ENCODE measurements at places on chromosomes 6 and 20. TPM values are rescaled to one million over a fixed set of nuclear protein-coding genes. Genes with fewer than 3 reads are reported as not detected.
A peak's percentile ranks its signal among the peaks of the same experiment; 100 is the strongest.

GRCh38 chr20:61972636-61973508, 92.8 kb downstream of the TAF4 start:
- DNase-seq: no peak
- no peak overlapping the region for H3K27ac ChIP-seq
- H3K4me1 ChIP-seq: no peaks in the 10 kb centered on the region
- peaks cover 35% of the 10 kb centered on the region for H3K36me3 ChIP-seq
- H3K27me3 ChIP-seq: peaks cover 2% of the 10 kb centered on the region

- no peaks in the 10 kb centered on the region for H3K36me3 ChIP-seq
- no peak overlapping the region for H3K27ac ChIP-seq
- no peaks in the 10 kb centered on the region for H3K27me3 ChIP-seq
- DNase-seq: no peak
- H3K4me1 ChIP-seq: no peaks in the 10 kb centered on the region
Measured at GRCh38 chr6:112743323-112743722, 396.2 kb downstream of the RFPL4B start.

DNA sequence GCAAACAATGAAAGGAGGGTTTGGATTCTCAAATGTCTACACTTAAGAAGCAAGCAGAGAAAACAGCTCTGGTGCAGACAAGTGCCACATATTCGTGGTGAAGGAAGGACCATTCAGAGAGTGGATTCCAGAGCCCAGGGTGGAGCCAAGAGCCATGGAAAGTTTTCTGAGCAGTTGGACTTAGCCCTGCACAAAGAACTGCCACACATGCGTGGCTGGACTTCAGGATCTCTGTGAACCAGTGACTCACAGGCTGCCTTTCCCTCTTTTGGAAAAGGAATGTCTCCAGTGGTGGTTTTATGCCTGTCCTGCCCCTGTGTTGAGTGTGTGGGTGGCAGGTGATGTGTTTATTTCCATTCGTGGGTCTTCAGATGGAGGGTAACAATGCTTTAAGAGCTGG, 489.5 kb downstream of the CDH26 start:
- no peaks in the 10 kb centered on the region for H3K36me3 ChIP-seq
- peaks cover 6% of the 10 kb centered on the region for H3K27me3 ChIP-seq
- no peaks in the 10 kb centered on the region for H3K4me1 ChIP-seq
- H3K4me3 ChIP-seq: no peak overlapping the region

GRCh38 chr20:51610761-51611624, 68.5 kb upstream of the NFATC2 start:
- H3K36me3 ChIP-seq: no peaks in the 10 kb centered on the region
- H3K4me1 ChIP-seq: peaks cover 35% of the 10 kb centered on the region
- no peak overlapping the region for H3K27ac ChIP-seq

GRCh38 chr20:23289249-23289648, 61.3 kb upstream of the NXT1 start:
- no peak overlapping the region for H3K27ac ChIP-seq
- no peaks in the 10 kb centered on the region for H3K36me3 ChIP-seq
- H3K4me3 ChIP-seq: no peak overlapping the region
- no peak for DNase-seq

GRCh38 chr20:48802216-48802615, 25.6 kb downstream of the PREX1 start:
- DNase-seq: no peak
- H3K27me3 ChIP-seq: no peaks in the 10 kb centered on the region
- H3K4me1 ChIP-seq: peaks cover 28% of the 10 kb centered on the region
- H3K4me3 ChIP-seq: no peak overlapping the region
- peaks cover 17% of the 10 kb centered on the region for H3K36me3 ChIP-seq
- H3K27ac ChIP-seq: no peak overlapping the region

DNA sequence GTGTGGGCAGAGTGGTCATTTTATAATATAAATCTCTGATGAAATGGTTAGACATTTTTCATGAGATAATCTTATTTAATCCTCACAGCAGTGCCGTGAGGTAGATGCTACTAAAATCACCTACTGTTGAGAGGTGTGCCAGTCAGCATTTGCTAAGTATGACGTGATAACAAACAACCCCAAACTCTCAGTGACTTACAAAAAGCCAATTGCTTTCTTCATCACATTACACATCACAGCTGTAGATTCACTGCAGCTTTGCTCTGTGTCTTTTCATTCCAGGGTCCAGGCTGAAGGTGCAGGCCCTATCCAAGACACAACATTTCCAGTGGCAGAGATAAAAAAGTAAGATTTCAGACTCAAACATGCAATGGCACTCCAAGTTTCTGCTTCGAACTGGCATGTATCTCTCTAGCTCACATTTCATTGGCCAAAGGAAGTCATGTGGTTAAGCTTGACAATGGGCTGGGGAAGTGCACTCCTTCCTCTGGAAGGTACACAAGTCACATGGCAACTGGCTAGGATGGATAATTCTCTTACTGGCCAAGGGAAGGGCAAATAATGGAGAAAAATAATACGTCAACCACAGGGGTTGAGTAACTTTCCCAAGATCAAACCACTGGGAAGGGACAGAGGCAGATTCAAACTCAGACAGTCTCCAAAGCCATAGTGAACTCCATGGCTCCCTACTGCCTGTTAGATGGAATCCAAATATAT, 69.5 kb upstream of the EPB41L1 start:
- no peak overlapping the region for H3K27ac ChIP-seq
- H3K36me3 ChIP-seq: no peaks in the 10 kb centered on the region
- no peak for DNase-seq
- peaks cover 16% of the 10 kb centered on the region for H3K27me3 ChIP-seq
- H3K4me1 ChIP-seq: no peaks in the 10 kb centered on the region

GRCh38 chr20:46619445-46619844, 31.8 kb downstream of the SLC13A3 start:
- H3K36me3 ChIP-seq: peaks cover 3% of the 10 kb centered on the region
- H3K4me1 ChIP-seq: no peaks in the 10 kb centered on the region
- H3K27me3 ChIP-seq: peaks cover 23% of the 10 kb centered on the region
- no peak overlapping the region for H3K4me3 ChIP-seq

GRCh38 chr20:20638878-20639277, 73.6 kb downstream of the RALGAPA2 start:
- H3K4me3 ChIP-seq: no peak overlapping the region
- H3K36me3 ChIP-seq: peaks cover 32% of the 10 kb centered on the region
- no peaks in the 10 kb centered on the region for H3K4me1 ChIP-seq
- no peak for DNase-seq

DNA sequence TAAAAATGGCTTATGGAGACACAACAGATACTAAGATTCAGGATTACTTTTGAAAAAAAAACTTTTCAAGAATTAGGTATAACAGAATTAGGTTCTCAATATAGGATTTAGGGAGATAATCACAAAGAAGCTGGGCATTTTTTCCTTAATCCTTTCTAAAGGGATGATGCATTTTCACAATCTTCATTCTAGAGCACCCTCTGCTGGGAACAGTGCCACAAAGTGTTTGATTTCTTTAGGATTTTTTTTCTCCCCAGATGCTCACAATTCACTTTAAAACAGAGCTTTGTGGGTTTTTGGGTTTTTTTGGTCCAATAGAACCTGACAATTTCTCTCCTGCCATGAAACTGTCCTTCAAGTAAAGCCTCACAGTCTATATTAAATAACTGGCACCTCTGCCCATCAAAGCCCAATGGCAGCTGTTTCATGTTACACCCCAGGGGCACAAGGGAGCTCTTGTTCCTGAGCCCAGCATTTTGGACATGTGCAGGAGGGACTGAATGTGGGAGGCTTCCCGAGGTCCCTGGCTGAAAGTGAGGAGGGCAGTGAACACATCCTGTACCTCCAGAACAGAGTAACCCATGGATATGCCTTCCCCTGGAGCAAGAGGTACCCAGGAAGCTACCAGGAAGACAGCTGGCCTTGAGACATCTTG, 39.7 kb downstream of the PREP start:
- no peak for DNase-seq
- H3K27me3 ChIP-seq: no peaks in the 10 kb centered on the region
- H3K4me1 ChIP-seq: peaks cover 15% of the 10 kb centered on the region

DNA sequence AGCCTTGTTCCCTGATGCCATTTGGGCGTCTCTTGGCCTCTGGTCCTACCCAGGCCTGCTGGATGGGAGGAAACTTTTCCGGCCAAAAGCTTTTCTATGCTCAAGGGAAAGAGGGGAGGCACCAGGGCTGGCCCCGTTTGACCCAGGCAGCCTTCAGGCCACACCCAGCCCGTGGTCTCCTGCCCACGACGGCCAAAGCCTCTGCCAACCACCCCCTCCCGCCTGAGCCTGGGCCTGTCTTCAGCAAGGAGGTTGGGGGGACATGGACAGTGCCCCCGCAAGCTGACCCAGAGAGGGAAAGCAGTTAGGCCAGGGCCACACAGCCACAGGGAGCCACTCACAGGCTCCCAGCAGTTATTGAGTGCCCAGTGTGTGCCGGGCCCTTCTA, 49.5 kb downstream of the SRC start:
- H3K4me1 ChIP-seq: no peaks in the 10 kb centered on the region
- H3K27me3 ChIP-seq: no peaks in the 10 kb centered on the region
- no peaks in the 10 kb centered on the region for H3K36me3 ChIP-seq
- no peak for DNase-seq

- no peak overlapping the region for H3K27ac ChIP-seq
- no peak overlapping the region for H3K4me3 ChIP-seq
- H3K4me1 ChIP-seq: no peaks in the 10 kb centered on the region
- no peaks in the 10 kb centered on the region for H3K36me3 ChIP-seq
- H3K27me3 ChIP-seq: peaks cover 4% of the 10 kb centered on the region
Measured at GRCh38 chr20:42134265-42135098, 516.3 kb upstream of the CHD6 start.

DNA sequence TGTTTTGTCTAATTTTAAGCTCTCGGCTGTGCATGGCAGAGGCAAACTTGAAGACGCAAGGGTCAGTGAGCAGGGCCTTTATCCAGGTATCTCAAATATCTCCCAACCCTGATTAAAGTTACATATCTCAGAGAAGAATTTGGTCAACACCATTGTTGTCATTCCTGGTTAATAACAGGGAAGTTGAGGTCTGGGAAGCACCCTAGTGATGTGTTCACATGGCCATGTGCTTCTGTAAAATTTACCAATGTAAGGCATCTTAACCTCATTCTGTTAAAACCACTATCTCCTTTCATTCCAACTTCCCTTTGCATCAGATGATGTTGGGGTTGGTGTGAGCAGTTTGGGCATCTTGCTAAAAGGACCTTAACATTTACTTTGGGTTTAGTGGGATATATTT, 4.0 kb upstream of the FAM110A start:
- H3K36me3 ChIP-seq: no peaks in the 10 kb centered on the region
- H3K27ac ChIP-seq: no peak overlapping the region
- H3K4me1 ChIP-seq: peaks cover 7% of the 10 kb centered on the region
- H3K27me3 ChIP-seq: no peaks in the 10 kb centered on the region
- no peak overlapping the region for H3K4me3 ChIP-seq

DNA sequence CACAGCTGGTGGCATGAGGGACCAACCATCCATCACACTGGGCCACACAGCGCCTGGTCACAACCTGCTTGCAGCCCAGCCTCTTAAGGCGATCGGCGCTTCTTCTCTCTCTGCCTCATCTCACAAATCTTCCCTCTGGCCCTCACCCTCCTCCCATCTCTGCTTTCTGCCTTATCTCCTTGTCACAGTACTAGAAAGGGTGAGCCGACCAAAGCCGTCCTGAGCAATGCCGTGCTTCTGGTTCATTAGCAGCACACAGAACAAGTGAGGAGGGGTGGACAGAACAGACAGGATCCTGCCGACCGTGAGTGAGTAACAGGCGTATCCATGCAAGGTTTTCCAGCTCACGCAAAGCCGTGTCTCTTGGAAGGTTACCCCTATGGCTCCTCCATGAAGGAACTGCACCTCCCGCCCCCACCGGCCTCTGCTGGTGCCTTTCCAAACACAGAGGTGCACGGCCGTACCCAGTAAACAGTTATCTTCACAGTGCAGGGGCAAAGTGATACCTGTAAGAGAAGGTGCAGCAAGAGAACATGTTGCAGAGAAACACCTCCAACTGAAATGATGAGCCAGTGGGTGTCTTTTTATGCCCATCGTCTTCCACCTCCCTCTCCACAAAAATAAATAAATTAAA, 331.7 kb downstream of the FARS2 start:
- H3K4me1 ChIP-seq: no peaks in the 10 kb centered on the region
- no peaks in the 10 kb centered on the region for H3K27me3 ChIP-seq
- H3K36me3 ChIP-seq: peaks cover 3% of the 10 kb centered on the region
- no peak for DNase-seq
- no peak overlapping the region for H3K4me3 ChIP-seq

- no peak for DNase-seq
- no peak overlapping the region for H3K27ac ChIP-seq
- H3K36me3 ChIP-seq: no peaks in the 10 kb centered on the region
- peaks cover 3% of the 10 kb centered on the region for H3K4me1 ChIP-seq
- peaks cover 8% of the 10 kb centered on the region for H3K27me3 ChIP-seq
- H3K4me3 ChIP-seq: no peak overlapping the region
Measured at GRCh38 chr20:10652660-10653261, 21.0 kb downstream of the JAG1 start.

GRCh38 chr6:104031346-104031745, 828.4 kb downstream of the HACE1 start:
- no peaks in the 10 kb centered on the region for H3K27me3 ChIP-seq
- H3K4me3 ChIP-seq: no peak overlapping the region
- no peak for DNase-seq
- no peak overlapping the region for H3K27ac ChIP-seq
- H3K4me1 ChIP-seq: no peaks in the 10 kb centered on the region

GRCh38 chr6:166318227-166318626, 10.0 kb upstream of the PRR18 start:
- peaks cover 13% of the 10 kb centered on the region for H3K36me3 ChIP-seq
- no peaks in the 10 kb centered on the region for H3K4me1 ChIP-seq
- H3K27me3 ChIP-seq: no peaks in the 10 kb centered on the region
- no peak overlapping the region for H3K27ac ChIP-seq
- DNase-seq: no peak
- H3K4me3 ChIP-seq: no peak overlapping the region

- DNase-seq: no peak
- H3K4me3 ChIP-seq: no peak overlapping the region
- H3K4me1 ChIP-seq: peaks cover 28% of the 10 kb centered on the region
- no peaks in the 10 kb centered on the region for H3K36me3 ChIP-seq
- H3K27ac ChIP-seq: peak overlapping the region; percentile 51
Measured at GRCh38 chr6:156423075-156423474, 354.1 kb upstream of the ARID1B start.

- H3K27me3 ChIP-seq: peaks cover 9% of the 10 kb centered on the region
- DNase-seq: no peak
- no peaks in the 10 kb centered on the region for H3K36me3 ChIP-seq
- H3K27ac ChIP-seq: no peak overlapping the region
- no peaks in the 10 kb centered on the region for H3K4me1 ChIP-seq
Measured at GRCh38 chr6:160971171-160971570, 20.4 kb upstream of the MAP3K4 start.

GRCh38 chr6:34145161-34146020, 496 bp downstream of the GRM4 start:
- H3K36me3 ChIP-seq: no peaks in the 10 kb centered on the region
- peak overlapping the region; percentile 38 for H3K4me3 ChIP-seq
- peaks cover 55% of the 10 kb centered on the region for H3K27me3 ChIP-seq

Gene TPX2
- total RNA-seq: 137 TPM

Gene OR2B3
- not detected for total RNA-seq

Gene TMC2
- not detected for total RNA-seq

Gene MSH5
- total RNA-seq: 92.1 TPM

Gene SLC4A11
- total RNA-seq: 0.66 TPM

Gene FAM83D
- total RNA-seq: 10.5 TPM

Gene RHAG
- not detected for total RNA-seq

Gene UBE2V1
- 265 TPM for total RNA-seq

Gene RNF146
- 14.4 TPM for total RNA-seq

Gene ELOVL2
- not detected for total RNA-seq

Gene LPA
- not detected for total RNA-seq

Gene SLC35D3
- total RNA-seq: not detected

Gene POPDC3
- not detected for total RNA-seq

Gene LY6G6D
- total RNA-seq: not detected

Gene PLCB4
- total RNA-seq: not detected

Data from activated CD4-positive, alpha-beta T cell treated with anti-CD3 and anti-CD28 coated beads for 36 hours (primary cell).